ENCODE measurements at places on chromosomes 1 and 21. TPM values are rescaled to one million over a fixed set of nuclear protein-coding genes. Genes with fewer than 3 reads are reported as not detected.
A peak's percentile ranks its signal among the peaks of the same experiment; 100 is the strongest.

DNA sequence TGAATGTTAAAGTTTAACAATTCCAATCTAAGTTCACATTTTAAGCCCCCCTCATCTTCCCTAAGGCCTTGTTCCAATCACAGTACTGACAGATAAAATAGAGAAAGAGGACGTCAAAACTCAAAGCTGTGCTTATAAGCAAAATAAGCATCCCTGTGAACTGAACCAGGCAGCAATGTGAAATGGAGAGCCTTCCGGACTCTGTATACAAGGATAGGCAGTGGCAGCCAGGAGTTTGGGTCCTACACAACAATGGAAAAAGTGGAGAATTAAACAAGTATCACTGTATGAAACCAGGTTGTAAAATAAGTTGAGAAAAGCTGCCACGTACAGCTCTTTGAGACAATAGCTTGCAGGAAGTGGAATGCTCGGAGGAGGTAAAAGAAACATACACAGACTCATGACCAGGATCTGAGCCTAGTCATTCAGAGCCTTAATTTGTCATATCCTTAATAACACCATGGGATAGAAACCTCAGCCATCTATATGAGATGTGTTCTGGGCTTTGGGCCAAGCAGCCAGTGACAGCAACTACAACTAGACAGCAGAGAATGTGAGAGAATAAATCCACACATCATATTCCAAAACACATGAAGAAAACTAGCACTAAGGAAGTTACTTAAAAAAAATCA is 55.2 kb upstream of the PALMD start:
- H3K27me3 ChIP-seq = no peaks in the 10 kb centered on the region
- H3K36me3 ChIP-seq = no peaks in the 10 kb centered on the region
- H3K4me3 ChIP-seq = no peak overlapping the region
- peak overlapping the region; percentile 58 for H3K27ac ChIP-seq
- no peaks in the 10 kb centered on the region for H3K4me1 ChIP-seq

GRCh38 chr1:160260406-160261382 is 1.7 kb downstream of the DCAF8 start:
- H3K4me1 ChIP-seq = peaks cover 18% of the 10 kb centered on the region
- no peak for DNase-seq
- H3K27me3 ChIP-seq = no peaks in the 10 kb centered on the region
- peak overlapping the region; percentile 99 for H3K4me3 ChIP-seq
- H3K36me3 ChIP-seq = no peaks in the 10 kb centered on the region
- H3K27ac ChIP-seq = peak overlapping the region; percentile 99

DNA sequence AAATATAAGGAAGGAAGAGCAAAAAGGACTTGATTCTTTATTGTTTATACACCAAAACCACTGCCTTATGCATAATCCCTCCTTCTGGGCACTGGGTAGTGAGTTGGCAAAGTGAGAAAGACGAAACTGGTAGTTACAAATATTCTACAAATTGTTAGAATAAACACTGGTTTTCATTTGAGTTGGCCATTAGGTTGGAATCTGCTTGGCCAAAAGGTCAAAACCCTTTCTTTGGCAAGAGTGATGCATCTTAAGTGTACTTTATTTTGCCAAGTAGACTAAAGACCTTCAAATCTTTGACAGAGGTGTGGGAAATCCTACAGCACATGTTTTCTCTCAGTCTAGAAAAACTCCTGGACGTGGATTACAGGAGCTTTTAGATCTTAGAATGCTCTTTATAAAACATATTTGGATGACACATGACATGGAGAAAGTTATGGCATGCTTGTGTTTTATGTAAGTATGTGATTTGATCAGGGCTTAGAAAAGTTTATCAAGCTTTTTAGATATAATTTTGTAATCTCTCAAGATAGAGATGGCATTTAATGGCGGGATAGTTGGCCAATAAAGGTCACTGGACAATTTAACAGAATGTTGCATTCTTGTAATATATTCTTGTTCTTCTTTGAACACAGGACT is 120.9 kb downstream of the ROR1 start:
- no peaks in the 10 kb centered on the region for H3K4me1 ChIP-seq
- no peak for DNase-seq
- H3K27ac ChIP-seq = no peak overlapping the region
- H3K27me3 ChIP-seq = no peaks in the 10 kb centered on the region
- no peak overlapping the region for H3K4me3 ChIP-seq

DNA sequence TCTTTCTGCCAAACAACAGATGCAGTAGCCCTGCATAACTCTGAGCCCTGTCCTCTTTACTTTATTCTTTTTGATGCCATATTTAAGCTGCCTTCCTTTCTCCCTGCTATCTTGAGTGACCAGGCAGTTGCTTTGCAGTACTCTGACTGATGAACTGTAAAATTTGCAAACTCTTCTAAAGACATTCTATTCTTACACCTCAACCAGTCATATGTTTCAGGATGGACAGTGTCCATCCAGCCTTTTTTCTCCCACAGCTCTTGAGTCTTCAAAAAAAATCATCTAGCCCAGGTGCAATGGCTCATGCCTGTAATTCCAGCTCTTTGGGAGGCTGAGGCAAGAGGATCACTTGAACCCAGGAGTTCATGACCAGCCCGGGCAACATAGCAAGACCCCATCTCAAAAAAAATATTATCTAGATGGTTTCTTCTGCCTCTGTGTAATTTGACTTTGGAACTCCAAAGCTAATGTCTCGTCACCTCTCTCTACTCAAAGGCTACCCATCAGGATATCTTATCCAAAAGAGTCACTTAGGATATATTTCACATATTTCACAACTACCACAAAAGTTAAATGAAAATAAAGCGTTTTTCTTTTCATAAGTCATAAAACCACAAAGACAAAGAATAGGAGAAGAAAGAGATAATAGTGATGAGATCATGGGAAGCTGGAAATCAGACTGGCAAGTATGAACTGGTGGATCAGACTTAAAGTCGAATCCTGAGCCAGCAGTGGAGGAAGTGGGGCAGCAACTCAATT is 54.6 kb upstream of the IPO9 start:
- H3K27me3 ChIP-seq = no peaks in the 10 kb centered on the region
- H3K27ac ChIP-seq = no peak overlapping the region
- peaks cover 8% of the 10 kb centered on the region for H3K4me1 ChIP-seq
- DNase-seq = no peak
- no peak overlapping the region for H3K4me3 ChIP-seq
- H3K36me3 ChIP-seq = no peaks in the 10 kb centered on the region

- no peak overlapping the region for H3K27ac ChIP-seq
- no peak overlapping the region for H3K4me3 ChIP-seq
- H3K36me3 ChIP-seq = no peaks in the 10 kb centered on the region
- no peak for DNase-seq
Measured at GRCh38 chr21:37087188-37087587, 14.1 kb downstream of the TTC3 start.

GRCh38 chr1:156623946-156624813 is 5.0 kb downstream of the HAPLN2 start:
- peaks cover 16% of the 10 kb centered on the region for H3K4me1 ChIP-seq
- peak overlapping the region; percentile 33 for H3K4me3 ChIP-seq
- DNase-seq = peak; percentile 52
- peaks cover 51% of the 10 kb centered on the region for H3K27me3 ChIP-seq
- H3K36me3 ChIP-seq = no peaks in the 10 kb centered on the region

GRCh38 chr1:184296466-184297243 is 90.2 kb upstream of the C1orf21 start:
- no peaks in the 10 kb centered on the region for H3K36me3 ChIP-seq
- peak overlapping the region; percentile 84 for H3K27ac ChIP-seq
- H3K27me3 ChIP-seq = no peaks in the 10 kb centered on the region
- no peaks in the 10 kb centered on the region for H3K4me1 ChIP-seq
- peak; percentile 57 for DNase-seq
- H3K4me3 ChIP-seq = no peak overlapping the region

DNA sequence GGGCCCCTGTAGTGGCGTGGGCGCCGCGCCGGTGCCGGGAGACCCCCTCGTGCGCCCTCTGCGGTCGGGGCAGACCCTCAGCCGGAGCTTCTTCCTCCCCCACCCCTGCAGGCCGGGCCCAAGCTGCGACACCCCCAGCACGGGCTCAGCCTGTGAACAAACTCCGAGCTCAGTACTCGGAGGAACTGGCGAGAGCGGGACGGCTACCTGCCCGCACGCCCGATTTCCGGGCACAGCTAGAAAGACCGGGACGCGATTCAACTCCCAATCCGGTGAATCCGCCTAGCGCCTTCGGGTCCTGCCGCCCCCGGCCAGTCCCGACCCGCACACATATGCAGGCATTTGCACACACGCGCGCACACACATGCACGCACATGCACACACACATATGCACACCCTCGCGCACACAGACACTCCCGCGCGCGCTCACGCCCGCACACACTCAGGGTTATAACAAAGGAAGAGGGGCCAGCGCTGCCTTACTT is 580 bp upstream of the BLACAT1 start:
- peaks cover 11% of the 10 kb centered on the region for H3K27me3 ChIP-seq
- no peaks in the 10 kb centered on the region for H3K4me1 ChIP-seq
- no peak overlapping the region for H3K27ac ChIP-seq

The C1QB gene
- total RNA-seq = 706 TPM

DNA sequence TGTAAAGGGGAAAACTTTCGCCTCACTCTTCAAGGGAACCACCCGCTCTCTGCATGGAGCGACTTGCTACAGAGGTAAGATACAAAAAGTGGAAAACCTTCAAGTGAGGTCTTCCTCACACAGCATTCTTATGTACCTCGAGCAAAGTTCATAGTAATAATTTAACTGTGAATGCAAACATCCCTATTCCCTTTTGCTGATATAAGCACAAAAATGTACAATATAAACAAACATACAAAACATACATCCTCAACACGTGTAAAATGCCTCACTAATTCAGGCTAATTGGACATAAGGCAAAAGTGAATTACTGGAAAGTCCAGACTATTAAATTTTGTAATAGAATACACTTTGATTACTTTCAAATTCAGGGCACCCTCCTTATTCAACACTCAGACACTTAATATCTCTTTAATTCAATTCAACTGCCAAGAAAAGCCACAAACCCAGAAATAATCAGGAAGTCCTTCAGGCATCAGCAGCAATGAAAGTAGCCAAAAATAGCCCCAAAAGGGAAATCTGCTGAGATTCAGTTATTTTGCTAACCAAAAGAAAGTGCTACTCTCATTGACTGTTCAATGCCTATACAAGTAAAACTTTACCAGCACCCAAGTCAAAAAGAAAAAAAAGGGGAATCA is 15.2 kb upstream of the LMX1A start:
- H3K36me3 ChIP-seq = no peaks in the 10 kb centered on the region
- peaks cover 4% of the 10 kb centered on the region for H3K27me3 ChIP-seq
- peaks cover 3% of the 10 kb centered on the region for H3K4me1 ChIP-seq
- no peak for DNase-seq

The C1orf87 gene
- total RNA-seq = not detected

DNA sequence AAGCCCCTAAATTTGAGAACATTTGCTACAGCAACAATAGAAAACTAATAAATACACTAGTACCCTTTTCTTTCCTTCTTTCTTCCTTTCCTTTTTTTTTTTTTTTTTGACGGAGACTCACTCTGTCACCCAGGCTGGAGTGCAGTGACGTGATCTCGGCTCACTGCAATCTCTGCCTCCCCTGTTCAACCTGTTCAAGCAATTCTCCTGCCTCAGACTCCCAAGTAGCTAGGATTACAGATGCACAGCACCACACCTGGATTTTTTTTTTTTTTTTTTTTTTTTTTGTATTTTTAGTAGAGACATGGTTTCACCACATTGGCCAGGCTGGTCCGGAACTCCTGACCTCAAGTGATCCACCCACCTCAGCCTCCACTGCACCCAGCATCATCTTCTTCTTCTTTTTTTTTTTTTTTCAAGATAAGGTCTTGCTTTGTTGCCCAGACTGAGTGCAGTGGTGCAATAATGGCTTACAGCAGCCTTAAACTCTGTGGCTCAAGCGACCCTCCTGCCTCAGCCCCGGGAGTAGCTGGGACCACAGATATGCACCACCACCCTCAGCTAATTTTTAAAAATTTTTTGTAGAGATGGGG is 19.6 kb upstream of the CBR3 start:
- H3K4me1 ChIP-seq = no peaks in the 10 kb centered on the region
- no peaks in the 10 kb centered on the region for H3K27me3 ChIP-seq
- no peak for DNase-seq

- no peaks in the 10 kb centered on the region for H3K27me3 ChIP-seq
- H3K4me1 ChIP-seq = no peaks in the 10 kb centered on the region
- no peak overlapping the region for H3K27ac ChIP-seq
Measured at GRCh38 chr21:27036736-27037301, 69.9 kb upstream of the ADAMTS5 start.

The TRAF3IP3 gene
- 4.4 TPM for total RNA-seq

GRCh38 chr1:109826446-109826845 is 62.7 kb upstream of the EPS8L3 start:
- no peaks in the 10 kb centered on the region for H3K27me3 ChIP-seq
- DNase-seq = no peak
- H3K27ac ChIP-seq = peak overlapping the region; percentile 43
- H3K36me3 ChIP-seq = no peaks in the 10 kb centered on the region
- H3K4me1 ChIP-seq = peaks cover 6% of the 10 kb centered on the region

DNA sequence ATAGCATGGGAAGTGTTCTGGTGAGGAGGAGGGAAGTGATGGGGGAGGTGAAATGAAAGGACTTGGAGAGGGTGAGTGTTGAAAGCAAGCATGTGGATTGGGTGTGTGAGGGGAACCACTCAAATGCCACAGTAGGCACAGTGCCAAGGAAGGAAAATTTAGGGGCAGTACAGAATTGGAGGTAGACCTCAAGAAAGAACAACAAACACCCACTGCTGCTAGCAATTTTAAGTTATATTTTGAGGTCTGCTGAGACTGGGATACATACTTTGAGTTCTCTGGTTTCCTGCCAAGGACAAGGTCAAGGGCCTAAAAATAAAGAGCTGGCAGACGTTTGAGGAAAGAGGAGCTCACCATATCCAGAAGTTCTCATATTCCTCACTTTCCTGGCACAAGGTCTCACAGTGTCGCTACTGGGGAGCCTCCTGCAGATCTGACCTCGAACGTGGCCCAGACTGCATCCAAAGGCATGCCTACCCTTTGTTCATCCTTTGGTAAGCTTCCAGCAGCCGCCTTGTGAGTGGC is 104.0 kb downstream of the BRINP2 start:
- no peaks in the 10 kb centered on the region for H3K4me1 ChIP-seq
- no peaks in the 10 kb centered on the region for H3K27me3 ChIP-seq
- H3K4me3 ChIP-seq = no peak overlapping the region
- no peak for DNase-seq
- no peak overlapping the region for H3K27ac ChIP-seq

The SYF2 gene
- 61.3 TPM for total RNA-seq

The SLC19A2 gene
- 64.2 TPM for total RNA-seq

The LAMC2 gene
- total RNA-seq = 16.4 TPM

The LCA5L gene
- 4.2 TPM for total RNA-seq

- no peaks in the 10 kb centered on the region for H3K36me3 ChIP-seq
- no peak for DNase-seq
- H3K4me3 ChIP-seq = no peak overlapping the region
- no peaks in the 10 kb centered on the region for H3K4me1 ChIP-seq
- no peaks in the 10 kb centered on the region for H3K27me3 ChIP-seq
Measured at GRCh38 chr1:84959294-84959693, 37.6 kb downstream of the MCOLN2 start.

DNA sequence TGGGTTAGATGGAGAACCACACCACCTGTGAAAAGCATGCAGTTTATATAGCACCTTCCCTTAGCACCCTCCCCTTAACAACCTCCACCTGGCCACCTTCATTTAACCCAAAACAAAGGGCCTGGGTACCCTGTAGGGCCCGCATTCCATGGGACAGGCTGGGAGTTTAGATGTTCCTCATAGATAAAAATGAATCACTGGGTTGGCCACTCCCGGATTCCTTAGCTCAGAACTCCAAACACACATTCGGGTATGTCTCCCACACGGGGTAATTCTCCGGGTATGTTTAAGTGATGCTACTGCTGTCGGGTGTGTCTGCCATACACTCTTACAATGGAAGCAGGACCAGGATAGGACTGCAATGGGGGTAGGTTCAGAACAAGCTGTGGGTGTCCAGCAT is 43.9 kb upstream of the FOXO6 start:
- no peaks in the 10 kb centered on the region for H3K4me1 ChIP-seq
- H3K27me3 ChIP-seq = no peaks in the 10 kb centered on the region
- H3K36me3 ChIP-seq = no peaks in the 10 kb centered on the region
- no peak overlapping the region for H3K27ac ChIP-seq
